ENCODE measurements at places on chromosomes 7 and 10. TPM values are rescaled to one million over a fixed set of nuclear protein-coding genes. Genes with fewer than 3 reads are reported as not detected.

GTPBP4 gene
- total RNA-seq = 27.1 TPM

KAZALD1 gene
- 30.1 TPM for total RNA-seq

BICC1 gene
- 254 TPM for total RNA-seq

GALNT17 gene
- total RNA-seq = 0.36 TPM

GOLGA7B gene
- not detected for total RNA-seq

ANKRD1 gene
- 27.7 TPM for total RNA-seq

GRCh38 chr7:44448922-44449583 lies 41.4 kb downstream of the NUDCD3 start:
- no peak for DNase-seq

DNA sequence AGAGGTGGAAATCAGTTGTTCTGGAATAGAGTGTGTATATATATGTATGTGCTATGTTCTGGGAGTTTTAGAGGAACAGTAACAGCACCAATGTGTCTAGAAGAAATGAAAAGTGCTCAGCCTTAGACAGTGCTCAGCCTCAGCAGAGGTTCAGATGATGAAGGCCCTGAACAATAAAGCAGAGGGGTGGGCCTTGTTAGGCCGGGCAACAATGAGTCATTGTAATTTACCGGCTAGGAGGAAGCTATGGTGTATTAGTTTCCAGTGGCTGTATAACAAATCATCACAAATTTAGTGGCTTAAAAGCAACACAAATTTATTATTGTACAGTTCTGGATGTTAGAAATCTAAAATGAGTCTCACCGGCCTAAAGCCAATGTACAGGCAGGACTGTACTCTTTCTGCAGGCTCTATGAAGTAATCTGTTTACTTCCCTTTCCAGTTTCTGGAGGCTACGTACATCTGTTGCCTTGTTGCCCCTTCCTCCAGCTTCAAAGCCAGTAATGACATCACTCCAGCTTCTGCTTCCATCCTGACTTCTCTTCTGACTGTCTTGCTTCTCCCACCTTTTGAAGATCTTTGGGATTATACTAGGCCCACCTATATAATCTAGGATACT lies 84.6 kb downstream of the CH25H start:
- DNase-seq = no peak

- no peak for DNase-seq
These were observed 66.9 kb upstream of the DOCK1 start for GRCh38 chr10:126838316-126838715.

- peak; percentile 65 for DNase-seq
These were observed 228.2 kb downstream of the GFRA1 start for GRCh38 chr10:116044801-116045248.

DNA sequence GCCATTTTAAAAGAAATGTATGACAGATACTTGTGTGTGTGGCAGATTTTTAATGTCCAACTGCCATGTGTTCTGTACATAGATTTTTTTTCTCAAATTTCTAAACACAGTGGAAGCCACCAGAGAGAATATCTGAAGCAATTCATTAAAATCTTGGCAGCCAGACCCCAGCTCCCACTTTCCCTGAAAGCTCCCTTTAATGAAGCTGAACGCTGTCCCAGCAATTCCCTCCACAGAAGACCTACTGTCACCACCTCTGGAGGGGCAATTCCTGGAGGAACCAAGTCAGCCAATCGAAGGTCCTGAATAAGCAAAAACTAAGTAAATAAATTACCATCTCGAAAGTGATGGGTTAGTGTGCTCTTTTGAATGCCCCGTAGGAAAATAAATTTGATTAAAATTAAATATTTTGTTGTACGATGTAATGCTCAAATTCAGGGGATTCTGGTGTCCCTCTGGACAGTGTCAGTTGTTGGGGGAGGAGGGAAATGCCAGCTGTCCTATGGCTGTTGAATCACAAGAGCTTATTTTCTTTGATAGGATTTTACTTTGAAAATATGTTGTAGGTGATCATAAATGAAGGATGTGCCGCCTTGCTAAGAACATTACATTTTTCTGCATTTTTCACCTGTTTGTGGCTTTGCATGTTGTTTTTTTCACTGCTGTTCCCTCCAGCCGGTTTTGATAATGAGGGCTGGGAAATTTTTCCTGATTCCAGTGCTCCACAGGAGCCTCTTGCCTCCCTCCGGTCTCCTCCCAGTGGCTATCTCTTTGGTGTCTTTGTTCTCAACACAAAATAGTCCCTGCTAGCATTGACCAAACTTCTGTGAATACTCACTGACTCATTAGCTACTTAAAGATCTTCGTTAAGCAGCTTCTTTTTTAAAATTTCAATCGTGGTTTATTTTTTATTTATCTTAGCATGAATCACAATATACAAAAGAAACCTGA lies 9.2 kb upstream of the GSAP start:
- peak; percentile 73 for DNase-seq

- DNase-seq = peak; percentile 99
These were observed at the start of gene PDGFA for GRCh38 chr7:519484-520390. PDGFA (minus strand) TSS chr7:519846; CDS start chr7:519001, 845 bp downstream.

- DNase-seq = no peak
These were observed 168.3 kb downstream of the BMPER start for GRCh38 chr7:34073676-34074075.

GRCh38 chr7:45080265-45080957 lies 8.4 kb downstream of the NACAD start:
- peak; percentile 83 for DNase-seq

- no peak for DNase-seq
These were observed 38.0 kb downstream of the PRKAG2 start for GRCh38 chr7:151838861-151839381.

GRCh38 chr10:62681211-62681940 lies 123.1 kb upstream of the ADO start:
- DNase-seq = peak; percentile 69

- no peak for DNase-seq
These were observed 416.8 kb downstream of the GALNT17 start for GRCh38 chr7:71548746-71549145.

- no peak for DNase-seq
These were observed 17.6 kb downstream of the PLCE1 start for GRCh38 chr10:94011296-94011695.

GRCh38 chr10:21146436-21146789 lies 249.3 kb upstream of the NEBL start:
- DNase-seq = no peak

GRCh38 chr7:105304040-105304895 lies 84.5 kb downstream of the SRPK2 start:
- peak; percentile 87 for DNase-seq

- DNase-seq = no peak
These were observed 115.0 kb downstream of the FAM107B start for GRCh38 chr10:14659626-14660196.

- DNase-seq = peak; percentile 82
These were observed 5.7 kb upstream of the GLCCI1 start for GRCh38 chr7:7962851-7963250.

GRCh38 chr7:137742051-137742450 lies 104.7 kb downstream of the DGKI start:
- DNase-seq = no peak

- DNase-seq = no peak
These were observed 154.8 kb downstream of the DNAJB9 start for GRCh38 chr7:108724251-108725100.
